ENCODE measurements at places on chromosomes 5 and 9.

GRCh38 chr5:9474219-9475002 lies 71.5 kb downstream of the SEMA5A start:
- DNase-seq, result no peak

- no peak for DNase-seq
Observed at GRCh38 chr5:149546974-149547373, 4.3 kb downstream of the CSNK1A1 start.

- DNase-seq, result no peak
Observed at GRCh38 chr5:55593115-55593472, 58.3 kb upstream of the PLPP1 start.

- DNase-seq, result no peak
Observed at GRCh38 chr5:96337048-96337781, 95.8 kb downstream of the PCSK1 start.

GRCh38 chr9:110579034-110579861 lies at the start of gene SVEP1:
Gene SVEP1 (minus strand): TSS chr9:110579741. CDS start chr9:110579543, 198 bp downstream.
- no peak for DNase-seq

DNA sequence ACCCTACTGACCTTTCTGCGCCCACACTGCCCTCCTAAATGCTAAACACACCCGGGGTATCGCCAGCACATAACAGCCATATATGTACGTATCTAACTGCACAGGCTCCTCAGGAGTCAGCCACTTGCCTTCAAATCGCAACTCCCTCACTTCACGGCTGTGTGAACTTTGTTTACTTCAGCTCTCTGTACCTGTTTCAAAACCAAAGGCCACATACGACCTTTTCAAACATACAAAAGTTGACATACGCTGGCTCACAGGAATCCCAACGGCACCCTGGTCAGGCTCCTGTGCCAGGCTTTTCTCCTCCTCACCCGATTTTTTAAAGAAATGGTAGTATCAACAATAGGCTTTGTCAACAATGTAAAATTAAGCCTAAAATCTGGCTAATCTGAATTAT lies 39.0 kb upstream of the ZNF622 start:
- no peak for DNase-seq

- DNase-seq, result no peak
Observed at GRCh38 chr9:105043370-105043936, 115.5 kb upstream of the ABCA1 start.

- DNase-seq, result no peak
Observed at GRCh38 chr9:4997196-4997595, 12.1 kb downstream of the JAK2 start.

GRCh38 chr5:163135849-163136248 lies 301.5 kb upstream of the CCNG1 start:
- DNase-seq, result no peak

DNA sequence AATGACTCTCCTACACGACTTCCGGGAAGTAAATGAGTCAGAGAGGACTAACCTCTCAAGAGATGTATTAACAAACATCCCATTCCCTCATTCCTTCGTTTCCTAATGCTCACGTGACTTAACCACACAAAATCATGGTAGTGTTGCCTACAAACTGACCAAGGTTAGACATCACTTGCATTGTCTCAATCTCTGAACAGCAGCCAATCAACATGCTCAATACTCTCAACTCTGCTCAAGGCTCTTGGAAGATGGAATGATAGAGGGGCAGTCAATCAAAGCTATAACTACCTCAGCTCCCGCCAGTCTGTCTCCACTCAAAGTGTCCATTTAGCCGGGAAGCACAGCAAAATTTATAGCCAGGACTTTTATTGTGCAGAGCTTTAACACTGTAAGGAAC lies 143.8 kb upstream of the PIK3R1 start:
- DNase-seq, result no peak

DNA sequence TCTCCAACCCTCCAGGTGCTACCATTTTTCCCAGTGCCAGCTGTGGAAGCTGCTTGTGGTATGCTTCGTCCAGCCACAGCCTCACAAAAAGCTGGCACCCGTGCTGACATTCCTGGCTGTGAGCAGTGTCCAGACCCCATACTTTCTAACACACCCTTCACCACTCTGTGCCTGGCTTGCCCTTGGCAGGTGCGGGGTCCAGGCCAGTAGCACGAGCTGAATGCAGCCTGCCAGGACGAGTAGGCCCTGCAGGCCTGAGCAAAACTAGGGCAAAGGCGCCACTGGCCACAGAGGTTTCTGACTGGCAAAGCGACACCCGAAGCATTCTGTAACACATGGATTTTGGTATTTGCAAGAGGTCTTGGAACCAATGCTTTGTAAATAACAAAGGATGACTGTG lies 26.0 kb upstream of the GHR start:
- DNase-seq, result no peak

GRCh38 chr5:160310140-160310539 lies 2.2 kb downstream of the CCNJL start:
- no peak for DNase-seq

DNA sequence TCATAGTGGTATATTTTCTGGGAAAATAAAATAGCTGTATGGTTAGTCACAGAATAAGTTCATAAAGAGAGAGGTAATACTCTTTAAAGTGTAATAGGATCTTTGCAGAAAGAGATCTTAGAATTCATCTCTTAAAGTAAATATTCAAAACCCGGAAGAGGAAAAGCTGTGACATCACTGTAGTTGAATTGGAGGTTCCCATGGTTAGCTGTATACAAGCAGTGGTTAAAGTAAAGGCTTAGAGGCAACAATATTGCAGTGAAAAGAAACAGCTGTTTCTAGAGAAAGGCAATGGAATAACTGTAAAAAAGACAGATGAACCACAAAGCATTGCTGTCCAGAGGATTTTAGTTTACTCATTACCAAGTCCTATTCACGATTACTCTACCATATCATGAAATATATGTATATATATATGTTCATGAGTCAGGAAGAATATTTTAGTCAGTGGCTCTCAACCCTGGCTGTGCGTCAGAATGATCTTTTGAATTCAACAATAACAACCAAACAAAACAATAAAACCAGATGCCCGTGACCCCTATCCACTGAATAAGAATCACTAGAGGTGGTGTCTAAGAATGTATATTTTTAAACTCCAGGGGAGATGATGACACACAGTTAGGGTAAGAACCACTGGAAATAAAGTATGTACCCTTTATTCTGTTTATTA lies 4.7 kb downstream of the ERCC6L2 start:
- DNase-seq, result no peak

GRCh38 chr9:112379177-112380101 lies 469 bp upstream of the HSDL2 start:
- DNase-seq, result peak; percentile 99

- DNase-seq, result no peak
Observed at GRCh38 chr9:91643481-91644077, 219.9 kb upstream of the NFIL3 start.

DNA sequence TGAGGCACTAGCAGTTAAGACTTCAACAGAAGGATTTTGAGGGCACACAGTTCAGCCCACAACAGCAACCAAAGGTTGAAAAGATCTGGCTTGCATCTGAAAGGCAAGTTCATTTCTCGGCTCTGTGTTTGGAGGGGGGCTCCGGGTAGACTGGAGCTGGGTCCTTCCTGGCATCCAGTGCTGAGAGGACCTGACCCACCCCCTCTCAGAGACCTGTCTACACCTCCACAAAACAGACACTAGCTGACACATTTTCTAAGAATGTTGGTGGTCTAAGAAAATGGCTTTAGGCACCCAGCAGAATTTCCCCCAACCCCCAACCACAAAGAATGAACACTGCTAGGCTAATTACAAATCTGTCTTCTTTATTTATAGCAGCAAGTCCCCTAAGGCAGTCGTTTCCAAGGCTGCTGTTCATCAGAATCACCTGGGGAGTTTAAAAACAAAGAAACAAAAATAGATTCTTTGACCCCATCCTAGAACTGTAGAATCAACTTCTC lies 6.2 kb upstream of the PTCH1 start:
- no peak for DNase-seq

- DNase-seq, result no peak
Observed at GRCh38 chr5:157473383-157474320, 13.6 kb downstream of the NIPAL4 start.

DNA sequence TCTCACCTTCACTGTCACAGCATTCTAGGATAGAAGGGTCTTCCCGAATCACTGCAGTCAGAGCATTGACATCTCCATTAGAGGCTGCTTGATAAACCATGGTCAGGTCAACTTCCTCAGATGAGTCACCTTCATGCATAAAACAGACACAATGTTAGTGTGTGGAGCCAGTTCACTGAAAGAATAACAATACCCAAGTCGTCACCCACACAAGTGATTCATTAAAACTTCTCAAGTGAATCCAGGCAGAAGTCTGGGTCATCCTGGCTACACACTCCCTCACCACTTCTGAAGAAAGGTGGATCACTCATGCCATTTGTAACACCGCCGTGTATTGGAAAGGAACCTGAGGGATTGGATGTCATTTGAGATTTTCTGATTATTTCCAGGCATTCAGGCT lies 49.6 kb downstream of the ANKRD55 start:
- DNase-seq, result no peak

- no peak for DNase-seq
Observed at GRCh38 chr5:169290895-169291294, 10.0 kb downstream of the SLIT3 start.

DNA sequence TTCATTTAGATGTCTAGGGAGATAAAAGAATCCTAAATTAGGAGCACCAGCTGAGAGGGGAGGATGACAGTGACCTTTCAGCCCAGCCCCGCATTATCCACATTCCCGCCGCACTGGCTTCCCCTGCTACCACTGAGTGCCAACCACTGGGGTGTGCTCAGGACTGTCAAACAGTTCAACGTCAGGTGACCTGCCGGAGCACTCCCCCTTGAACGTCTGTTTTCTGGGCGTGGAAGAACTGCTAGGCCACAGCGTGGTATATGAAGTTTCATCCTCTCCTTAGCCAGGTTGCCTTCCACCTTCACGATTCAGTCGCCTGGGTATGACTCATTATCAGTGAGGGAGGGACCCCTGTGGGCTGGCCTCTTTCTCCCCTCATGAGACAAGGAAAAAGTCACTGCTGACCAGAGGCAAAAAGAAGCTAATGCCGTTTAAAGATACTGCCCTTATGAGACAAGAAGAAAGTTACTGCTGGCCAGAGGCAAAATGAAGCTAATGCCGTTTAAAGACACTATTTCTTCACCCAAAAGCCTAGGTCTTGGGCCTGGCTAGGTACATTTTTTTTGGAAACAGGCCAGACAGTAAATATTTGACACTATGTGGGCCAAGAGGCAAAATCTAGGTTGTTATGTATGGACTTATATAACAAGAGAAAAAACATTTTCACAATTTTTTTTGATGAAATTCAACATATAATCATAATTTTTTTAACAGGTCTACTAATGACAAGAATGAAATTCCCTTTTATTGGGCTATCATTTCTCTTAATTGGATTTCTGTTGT lies 4.6 kb downstream of the NMRK1 start:
- DNase-seq, result peak; percentile 37

- DNase-seq, result no peak
Observed at GRCh38 chr9:124741662-124742061, 29.4 kb downstream of the NR6A1 start.

DNA sequence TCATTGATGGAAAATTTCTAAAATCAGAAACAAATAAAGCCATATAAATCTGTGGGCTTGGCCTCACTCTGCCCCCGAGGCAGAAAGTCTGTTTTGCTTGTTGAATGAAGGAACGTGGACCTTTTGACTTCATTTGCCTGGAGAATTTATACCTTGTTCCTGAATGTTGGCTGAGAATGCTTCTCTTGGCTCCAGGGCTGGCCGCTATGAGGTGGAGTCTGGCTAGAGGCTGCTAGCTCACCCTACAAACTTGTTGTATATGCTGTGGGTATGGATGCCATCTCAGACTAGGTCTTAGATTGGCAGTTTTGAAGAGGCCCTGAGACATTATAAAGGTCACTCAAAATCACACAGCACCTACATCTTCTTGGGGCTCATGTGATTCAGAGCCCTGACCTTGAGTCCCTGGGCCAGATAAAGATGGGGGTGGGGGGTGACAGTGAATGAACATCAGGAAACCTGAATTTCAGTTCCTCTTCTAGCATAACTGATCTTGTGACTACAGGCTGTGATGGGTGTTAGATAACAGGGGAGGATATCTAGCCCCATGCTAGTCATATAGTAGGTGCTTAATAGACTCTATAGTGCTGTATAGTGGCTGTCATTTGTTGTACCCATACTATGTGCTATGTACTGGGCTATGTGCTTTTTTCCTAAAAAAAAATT lies 2.8 kb downstream of the GM2A start:
- no peak for DNase-seq

GRCh38 chr5:134022333-134022732 lies 17.6 kb upstream of the VDAC1 start:
- no peak for DNase-seq

- DNase-seq, result no peak
Observed at GRCh38 chr5:74188351-74189105, 452.0 kb downstream of the ENC1 start.

DNA sequence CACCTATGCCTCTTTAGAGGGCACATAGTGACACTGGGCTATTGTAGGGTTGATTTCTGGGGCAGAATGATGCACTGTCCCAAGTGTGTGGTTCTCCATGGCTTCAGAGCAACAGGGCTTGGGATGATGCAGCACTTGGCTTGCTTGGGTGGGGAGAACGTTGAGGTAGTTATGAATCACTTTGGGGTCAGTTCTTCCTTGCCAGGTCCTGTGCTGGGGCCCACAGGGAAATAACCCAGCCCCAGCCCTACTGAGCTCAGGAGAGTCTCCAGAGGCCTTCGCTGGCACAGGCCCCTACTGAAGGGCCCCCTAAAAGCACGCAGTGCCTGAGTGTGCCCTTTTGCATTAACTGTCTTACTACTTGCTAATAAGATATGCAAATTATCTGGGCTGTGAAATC lies 24.2 kb downstream of the JADE2 start:
- no peak for DNase-seq

DNA sequence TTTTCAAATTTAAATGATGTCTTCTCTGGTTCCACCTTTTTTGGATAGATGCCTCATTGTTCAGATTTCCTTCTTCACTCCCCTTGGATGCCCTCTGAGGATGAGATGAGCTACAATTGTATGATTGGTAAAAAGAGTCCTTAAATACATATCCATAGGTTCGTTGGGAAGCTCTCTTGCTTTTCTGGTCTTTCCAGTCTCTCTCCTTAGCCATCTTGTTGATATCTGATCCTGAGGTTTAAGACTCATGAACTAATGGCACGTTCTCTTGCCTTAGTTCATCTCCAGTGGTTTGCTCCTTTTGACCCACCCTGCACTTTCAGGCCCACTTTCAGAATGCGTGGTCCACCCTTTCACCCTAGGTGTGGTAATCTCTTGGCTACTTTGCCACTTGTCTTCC lies 33.2 kb upstream of the TUT7 start:
- DNase-seq, result no peak

DNA sequence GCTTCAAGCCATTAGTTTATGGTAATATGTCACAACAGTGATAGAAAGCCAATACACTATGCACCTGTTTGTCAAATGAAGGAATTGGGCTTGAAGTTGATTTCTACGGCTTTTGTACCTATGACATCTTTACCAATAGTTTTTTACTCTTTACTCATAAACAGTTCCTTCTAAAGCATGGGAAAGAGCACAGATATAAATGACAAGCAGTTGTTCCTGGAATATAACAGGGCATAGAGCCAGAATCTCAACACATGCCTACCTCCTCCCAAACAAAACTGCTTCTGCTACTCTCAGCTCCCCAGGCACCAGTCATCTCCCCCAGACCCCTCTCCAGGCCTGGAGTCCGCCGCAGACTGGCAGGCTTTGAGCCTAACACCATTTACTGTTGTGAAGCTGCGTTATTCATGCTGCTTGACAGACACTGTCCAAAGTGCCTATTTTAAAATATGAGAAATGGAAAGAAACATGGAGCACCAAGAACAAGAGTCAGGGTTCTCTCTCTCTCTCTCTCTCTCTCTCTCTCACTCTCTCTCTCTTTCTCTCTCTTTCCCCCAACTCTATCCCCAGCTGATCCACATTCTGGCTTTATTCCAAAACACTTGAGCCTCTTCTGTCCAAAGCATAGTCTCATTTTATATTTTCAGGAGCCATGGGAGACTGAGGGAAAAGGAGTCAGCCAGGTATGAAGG lies 111.6 kb downstream of the ADRB2 start:
- DNase-seq, result no peak
